Stimulated activated CD4-positive, alpha-beta T cell treated with anti-CD3 and anti-CD28 coated beads, Interleukin-15, amount 100 ng/mL, for 1 hour (primary cell): ENCODE measurements at places on chromosomes 4 and X.

GRCh38 chr4:166972071-166972470, 262.2 kb downstream of the SPOCK3 start:
- no peak for DNase-seq

DNA sequence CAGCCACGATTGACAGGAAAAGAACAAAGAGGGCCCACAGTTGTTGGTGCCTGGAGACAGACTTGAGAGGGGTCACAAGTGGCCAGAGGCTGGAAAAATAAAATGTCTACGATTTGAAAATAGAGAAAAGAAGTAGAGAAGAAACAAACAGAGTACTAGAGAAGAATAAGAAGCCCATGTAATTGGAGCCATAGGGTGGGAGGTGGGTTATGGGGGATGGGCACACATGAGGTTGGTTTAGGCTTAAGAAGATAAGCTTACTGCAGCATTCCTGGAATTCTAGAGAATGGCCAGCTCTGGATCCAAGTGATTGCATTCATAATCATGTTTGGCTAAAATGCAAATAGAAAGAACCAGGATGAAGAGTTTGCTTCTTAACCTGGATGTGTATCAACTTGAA, 210.7 kb downstream of the MAML3 start:
- no peak for DNase-seq

DNA sequence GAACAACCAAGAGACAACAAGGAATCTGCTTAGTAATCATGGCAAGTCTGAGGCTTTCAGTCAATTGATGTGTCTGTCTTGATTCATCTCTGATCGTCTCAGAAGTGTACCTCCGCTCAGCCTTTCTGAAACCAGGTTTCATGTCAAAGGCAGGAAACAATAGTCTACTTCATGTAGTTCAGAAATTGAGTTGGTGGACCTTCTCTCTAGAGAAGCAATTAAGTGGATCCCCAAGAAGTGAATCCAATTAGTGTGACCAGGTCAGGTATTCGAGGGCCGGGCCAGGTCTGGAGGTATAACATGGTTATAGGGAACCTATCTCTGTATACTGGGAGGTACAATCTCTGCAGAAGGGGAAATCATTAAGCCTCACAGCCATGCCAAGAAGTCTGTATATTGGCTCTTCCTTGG, 32.0 kb downstream of the DAPP1 start:
- no peak for DNase-seq

DNA sequence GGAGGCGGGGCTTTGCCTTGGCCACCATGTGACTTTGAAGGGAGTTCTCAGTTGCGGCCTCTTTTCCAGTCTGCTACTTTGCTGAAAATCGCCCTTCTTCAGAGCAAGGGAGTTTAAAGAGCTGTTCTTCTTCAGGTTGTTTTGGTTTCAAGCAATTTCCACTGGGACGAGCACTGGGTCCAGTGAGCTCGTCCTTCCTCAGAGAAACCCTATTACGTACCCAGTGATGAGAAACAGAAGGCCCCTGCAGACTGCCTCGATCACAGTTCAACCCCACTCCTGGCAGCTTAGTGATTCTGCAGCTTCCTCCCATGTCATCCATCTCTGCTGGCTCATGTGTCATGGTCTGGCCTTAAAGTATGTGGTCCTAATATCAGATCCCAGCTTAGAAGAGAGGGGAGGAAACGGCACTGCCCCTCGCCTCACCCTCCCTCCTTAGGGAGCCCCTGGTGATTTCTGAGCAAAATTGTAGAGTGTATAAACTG, 7.8 kb upstream of the FAM149A start:
- DNase-seq, result no peak

DNA sequence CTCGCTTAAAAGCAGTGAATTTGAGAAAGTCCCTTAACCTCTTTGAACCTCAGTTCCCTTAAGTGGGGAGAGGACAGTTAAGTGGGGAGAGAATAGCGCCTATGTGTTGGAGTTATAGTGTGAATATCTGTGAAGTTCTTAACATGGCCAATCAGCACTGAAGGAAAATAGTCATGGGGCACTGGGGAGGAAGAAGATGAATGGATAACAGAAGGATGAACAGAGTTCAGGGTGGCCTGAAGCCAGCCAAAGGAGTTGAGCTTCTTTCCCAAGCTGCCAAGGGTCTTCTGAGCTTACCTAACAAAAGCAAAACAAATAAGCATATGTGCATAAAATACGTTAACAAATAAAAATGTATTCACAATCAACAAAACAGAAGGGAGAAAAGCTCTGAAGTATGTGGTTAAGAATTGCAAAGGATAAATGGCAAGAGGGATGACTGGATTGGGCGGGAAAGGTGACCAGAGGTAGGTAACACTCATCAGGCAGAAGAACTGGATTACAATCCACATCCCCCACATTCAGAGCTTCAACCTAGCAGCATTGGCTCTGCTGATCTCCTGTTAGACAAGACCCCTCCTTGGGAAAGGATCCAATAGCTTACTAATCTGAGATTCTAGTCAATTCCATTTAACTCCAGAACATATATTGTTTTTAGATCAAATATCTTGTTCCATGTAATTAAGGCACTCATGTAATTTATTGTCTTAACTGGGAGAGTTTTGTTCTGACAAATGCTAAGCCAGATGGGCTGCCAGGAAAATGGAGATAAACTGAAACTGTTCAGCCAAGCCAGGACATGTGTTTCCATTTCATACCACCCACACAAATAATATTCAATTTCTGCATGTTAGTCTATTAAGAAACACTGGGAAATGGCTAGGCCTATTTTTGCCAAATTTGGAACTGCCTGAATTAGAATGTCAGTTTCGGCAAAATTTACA, 221.2 kb downstream of the LDB2 start:
- DNase-seq, result no peak

DNA sequence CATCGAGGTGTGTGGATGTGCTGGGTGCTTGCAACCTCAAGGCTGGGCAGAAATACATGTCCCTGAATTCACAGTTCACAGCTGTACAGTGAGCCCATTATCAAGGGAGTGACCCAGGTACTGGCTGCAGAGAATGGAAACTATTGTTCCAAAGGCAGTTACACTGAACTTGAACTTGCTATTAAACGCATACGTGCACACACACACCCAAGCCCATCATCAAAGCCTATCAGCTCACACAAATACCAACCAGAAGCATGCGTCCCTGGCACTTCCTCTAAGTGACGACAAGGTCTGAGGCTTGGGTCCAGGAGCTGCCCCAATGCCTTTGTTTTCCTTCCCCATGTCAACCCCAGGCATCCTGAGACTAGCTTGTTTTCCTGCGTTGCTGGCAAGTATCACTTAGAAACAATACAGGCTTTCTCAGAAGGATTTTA, 88.6 kb downstream of the IRF2 start:
- no peak for DNase-seq

DNA sequence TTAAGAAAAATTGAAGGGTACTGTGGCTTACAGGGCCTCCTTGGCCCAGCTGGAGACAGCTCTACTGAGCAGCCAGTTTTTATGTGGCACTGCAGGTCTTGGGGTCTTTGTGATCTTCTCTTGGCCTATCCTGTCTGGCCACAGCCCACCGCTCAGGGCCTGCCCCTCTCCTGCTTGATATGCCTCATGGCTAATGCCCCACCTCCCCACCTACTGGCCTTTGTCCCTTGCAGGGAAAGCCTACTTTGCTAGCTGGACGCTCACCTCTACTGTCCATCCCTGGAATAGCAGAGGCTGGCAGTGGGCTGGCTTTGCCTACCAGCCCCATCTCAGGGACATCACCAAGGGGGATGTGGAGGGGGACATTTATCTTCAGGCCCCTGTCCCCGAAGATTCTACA, 134.1 kb downstream of the PJA1 start:
- no peak for DNase-seq

- no peak for DNase-seq
Measured at GRCh38 chr4:3802571-3803474, 36.6 kb downstream of the ADRA2C start.

DNA sequence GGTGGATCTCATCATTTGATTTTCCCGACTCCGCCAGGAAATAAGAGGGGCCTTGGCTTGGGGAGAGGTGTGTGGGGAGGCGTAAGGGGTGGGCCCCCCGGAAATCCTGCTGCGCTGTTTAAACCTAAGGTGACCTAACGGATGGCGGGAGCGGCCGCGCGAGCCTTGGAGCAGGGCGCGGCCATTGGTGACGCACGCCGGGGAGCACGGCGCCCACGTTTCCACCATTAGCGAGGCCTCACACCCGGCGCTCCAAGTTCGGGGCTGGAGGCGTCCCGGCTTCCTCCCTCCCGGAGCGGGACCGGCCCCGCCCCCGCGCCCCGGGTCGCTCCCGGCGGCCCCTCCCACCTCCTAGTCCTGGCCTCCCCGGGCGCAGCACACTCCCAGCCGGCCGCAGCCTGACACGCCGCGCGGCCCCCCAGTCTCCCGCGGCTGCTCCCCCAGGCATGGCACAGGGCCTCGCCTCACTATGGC, at the start of gene SMS:
Gene SMS (plus strand): TSS at position 354 of the 474 bp plus-strand sequence. CDS start 116 bp downstream, at position 470.
- DNase-seq, result peak; percentile 4

GRCh38 chr4:182065255-182065654, 177.9 kb upstream of the TENM3 start:
- DNase-seq, result no peak

- DNase-seq, result no peak
Measured at GRCh38 chr4:6257247-6258025, 12.2 kb upstream of the WFS1 start.

- no peak for DNase-seq
Measured at GRCh38 chrX:48648336-48648751, 35.3 kb upstream of the WAS start.

GRCh38 chr4:168797194-168797593, 212.9 kb downstream of the CBR4 start:
- DNase-seq, result no peak

DNA sequence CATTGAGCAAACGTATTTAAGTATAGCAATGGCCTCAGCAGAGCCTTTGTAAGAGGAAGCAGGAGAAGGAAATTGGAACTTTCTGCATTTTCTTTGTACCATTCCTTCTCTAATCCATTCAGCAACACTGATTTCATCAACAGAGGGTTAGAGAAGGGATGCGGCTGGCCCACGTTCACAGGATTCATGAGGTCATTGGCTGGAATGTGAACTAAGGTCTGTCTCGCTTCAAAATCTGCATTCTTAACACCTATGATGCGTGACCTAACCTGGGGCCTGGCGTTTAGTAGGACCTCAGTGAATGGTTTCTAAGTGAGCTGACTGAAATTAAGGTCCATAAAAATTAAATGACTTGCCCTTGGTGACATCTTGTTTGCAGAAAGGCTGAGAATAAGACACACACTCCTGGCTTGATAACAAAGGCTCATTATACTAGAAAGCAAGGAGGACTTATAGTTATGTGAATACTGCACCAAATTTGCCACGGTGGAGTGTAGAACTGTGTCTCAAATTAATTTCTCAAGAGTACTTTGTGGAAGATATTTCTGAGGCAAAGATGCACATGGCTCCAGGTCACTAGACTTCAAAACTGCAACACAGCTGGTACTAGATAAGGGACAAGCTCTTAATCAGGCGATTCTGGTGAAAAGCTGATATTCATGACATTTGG, 25.4 kb downstream of the FGFBP1 start:
- DNase-seq, result no peak

DNA sequence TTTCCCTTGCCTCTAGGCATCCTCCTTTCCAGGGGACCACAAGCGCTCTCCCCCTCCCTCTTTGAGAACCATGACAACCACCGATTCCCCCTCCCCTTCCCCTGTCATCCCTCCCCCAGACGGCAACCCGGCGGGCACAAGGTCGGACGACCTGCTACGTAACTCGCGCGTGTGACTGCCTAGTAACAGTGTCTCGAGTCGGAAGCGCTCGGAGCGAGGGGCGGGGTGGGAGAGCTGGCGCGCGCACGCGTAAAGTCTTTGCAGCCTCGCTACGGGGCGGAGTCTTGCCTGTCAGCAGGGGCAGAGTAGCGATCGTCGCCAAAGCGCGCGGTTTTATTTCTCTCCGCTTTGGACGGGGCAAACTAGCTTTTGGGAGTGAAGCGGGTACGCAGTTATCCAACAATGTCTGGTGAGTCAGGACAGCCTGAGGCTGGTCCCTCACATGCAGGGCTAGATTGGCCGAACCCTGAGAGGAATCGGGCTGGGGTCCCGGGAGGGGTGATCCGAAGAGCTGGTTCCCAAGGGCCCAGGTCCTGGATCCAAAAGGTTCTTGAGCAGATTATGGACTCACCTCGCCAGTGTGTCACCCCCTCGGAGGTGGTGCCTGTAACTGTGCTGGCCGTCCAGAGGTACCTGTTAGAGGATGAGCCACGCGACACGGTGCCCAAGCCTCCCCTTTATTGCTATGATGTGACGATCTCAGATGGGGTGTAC, at the start of gene RADX:
Gene RADX (plus strand): TSS at position 300 of the 714 bp plus-strand sequence. CDS start 103 bp downstream, at position 403.
- peak; percentile 69 for DNase-seq

DNA sequence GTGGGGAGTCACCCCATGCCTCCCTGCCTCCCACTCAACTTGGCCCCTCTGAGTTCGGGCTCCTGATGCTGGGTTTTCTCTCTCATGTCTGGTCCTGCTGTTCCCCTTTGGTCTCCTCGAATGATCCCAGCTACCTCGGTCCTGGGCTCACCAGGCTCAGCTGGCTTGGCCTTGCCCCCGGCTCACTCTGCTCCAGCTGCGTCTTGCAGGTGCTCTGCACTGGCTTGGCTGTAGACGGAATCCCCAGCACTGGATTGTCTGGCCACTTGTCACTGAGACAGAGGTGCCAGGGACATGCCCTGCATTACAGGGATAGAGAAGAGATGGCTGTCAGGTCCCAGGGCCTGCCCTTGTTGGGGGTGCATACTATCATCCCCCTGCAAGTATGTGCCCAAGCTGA, 41.6 kb upstream of the NYX start:
- no peak for DNase-seq

DNA sequence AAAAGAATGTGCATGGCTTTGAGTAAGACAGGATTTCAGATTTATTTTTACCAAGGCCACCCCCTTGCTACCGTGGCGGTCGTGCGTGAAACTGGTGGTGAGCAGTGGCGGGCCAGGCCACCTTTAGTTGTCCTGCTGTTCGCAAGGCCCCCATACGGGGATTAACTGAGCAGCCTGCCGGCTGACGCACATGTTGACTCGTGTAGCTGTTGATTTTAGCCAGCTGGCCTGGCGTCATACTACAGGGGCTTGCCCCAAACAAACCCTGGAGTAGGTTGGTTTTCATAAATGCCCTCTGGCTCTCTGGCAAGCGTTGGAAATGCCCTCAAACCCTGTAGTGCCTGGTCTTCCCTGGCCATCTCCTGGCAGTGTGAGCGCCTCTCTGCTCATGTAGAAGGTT, 28.4 kb downstream of the WFS1 start:
- DNase-seq, result no peak

GRCh38 chr4:80074069-80074468, 1.0 kb upstream of the ANTXR2 start:
- DNase-seq, result no peak

- DNase-seq, result no peak
Measured at GRCh38 chr4:154030746-154031145, 241.9 kb upstream of the SFRP2 start.

GRCh38 chrX:132022198-132022966, 720 bp upstream of the STK26 start:
- no peak for DNase-seq

GRCh38 chrX:11968991-11969390, 169.3 kb upstream of the FRMPD4 start:
- DNase-seq, result no peak

- no peak for DNase-seq
Measured at GRCh38 chr4:26907731-26908599, 47.3 kb downstream of the STIM2 start.

- no peak for DNase-seq
Measured at GRCh38 chrX:115337491-115338144, 48.1 kb downstream of the LUZP4 start.

GRCh38 chr4:83285055-83285407, 433 bp upstream of the COQ2 start:
- no peak for DNase-seq

- DNase-seq, result no peak
Measured at GRCh38 chr4:123613586-123614344, 217.2 kb downstream of the SPRY1 start.
